ENCODE measurements at places on chromosomes 1 and 21. TPM values are rescaled to one million over a fixed set of nuclear protein-coding genes. Genes with fewer than 3 reads are reported as not detected.

TLR5 gene
- total RNA-seq = 2.8 TPM

MPZ gene
- 2.3 TPM for total RNA-seq

CELA2B gene
- not detected for total RNA-seq

UQCRHL gene
- total RNA-seq = 0.81 TPM

NEXN gene
- total RNA-seq = 0.90 TPM

BATF3 gene
- 0.34 TPM for total RNA-seq

AGMAT gene
- 6.8 TPM for total RNA-seq

PUM1 gene
- total RNA-seq = 186 TPM

CTXND2 gene
- not detected for total RNA-seq

DNMT3L gene
- total RNA-seq = not detected

ZFP69B gene
- 2.8 TPM for total RNA-seq

GJB4 gene
- not detected for total RNA-seq

ADAM30 gene
- not detected for total RNA-seq

LHX8 gene
- total RNA-seq = not detected

AMY2A gene
- not detected for total RNA-seq

PIK3CD gene
- total RNA-seq = 204 TPM

UBL4B gene
- not detected for total RNA-seq

FAM72D gene
- not detected for total RNA-seq

PLPPR5 gene
- not detected for total RNA-seq

ARMH1 gene
- total RNA-seq = 56.8 TPM

TESK2 gene
- total RNA-seq = 4.9 TPM

FCRL3 gene
- 8.8 TPM for total RNA-seq

NECTIN4 gene
- not detected for total RNA-seq

CCDC181 gene
- total RNA-seq = not detected

VAV3 gene
- total RNA-seq = 10.6 TPM

SLC9C2 gene
- total RNA-seq = not detected

PDIK1L gene
- total RNA-seq = 7.6 TPM

KDF1 gene
- 0.62 TPM for total RNA-seq

HTR6 gene
- total RNA-seq = 0.16 TPM

LY9 gene
- total RNA-seq = 96.6 TPM

GUCA2A gene
- not detected for total RNA-seq

ACP6 gene
- 13.1 TPM for total RNA-seq

TBX19 gene
- 2.7 TPM for total RNA-seq

CELA3B gene
- not detected for total RNA-seq

PFKFB2 gene
- total RNA-seq = 2.0 TPM

SRSF10 gene
- total RNA-seq = 232 TPM

CD5L gene
- not detected for total RNA-seq

HORMAD1 gene
- not detected for total RNA-seq

CDC42BPA gene
- 2.5 TPM for total RNA-seq

SMYD2 gene
- 33.2 TPM for total RNA-seq

KCNJ15 gene
- not detected for total RNA-seq

RUNX3 gene
- total RNA-seq = 243 TPM

LRRC3 gene
- total RNA-seq = 1.0 TPM

CFHR5 gene
- total RNA-seq = not detected

IL19 gene
- not detected for total RNA-seq

PSEN2 gene
- 3.4 TPM for total RNA-seq

MSH4 gene
- 0.26 TPM for total RNA-seq

ATAD3B gene
- 41.7 TPM for total RNA-seq

MNDA gene
- total RNA-seq = 5.2 TPM

CACNA1E gene
- total RNA-seq = not detected

KIAA1614 gene
- total RNA-seq = 0.05 TPM

RNU1-3 gene
- total RNA-seq = 3,922 TPM

CRYZL1 gene
- total RNA-seq = 23.2 TPM
